ENCODE measurements at places on chromosomes 7 and 10.

DNA sequence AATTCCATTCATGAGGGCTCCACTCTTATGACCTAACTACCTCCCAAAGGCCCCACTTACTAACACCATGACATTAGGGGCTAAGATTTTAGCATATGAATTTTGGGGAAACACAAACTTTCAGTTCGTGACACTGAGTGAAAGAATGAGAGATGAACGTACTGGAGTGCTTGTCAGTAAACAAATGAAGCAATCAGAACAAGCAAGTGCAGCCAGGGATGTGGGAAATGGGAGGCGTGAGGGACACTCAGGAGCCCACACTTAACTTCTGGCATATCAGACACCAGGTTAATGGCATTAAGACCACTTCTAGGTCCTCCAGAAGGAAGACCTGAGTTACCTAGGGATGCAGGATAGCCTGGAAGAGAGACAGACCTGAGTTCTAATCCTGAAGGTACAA, 2.3 kb upstream of the MDFIC start:
- DNase-seq: no peak

DNA sequence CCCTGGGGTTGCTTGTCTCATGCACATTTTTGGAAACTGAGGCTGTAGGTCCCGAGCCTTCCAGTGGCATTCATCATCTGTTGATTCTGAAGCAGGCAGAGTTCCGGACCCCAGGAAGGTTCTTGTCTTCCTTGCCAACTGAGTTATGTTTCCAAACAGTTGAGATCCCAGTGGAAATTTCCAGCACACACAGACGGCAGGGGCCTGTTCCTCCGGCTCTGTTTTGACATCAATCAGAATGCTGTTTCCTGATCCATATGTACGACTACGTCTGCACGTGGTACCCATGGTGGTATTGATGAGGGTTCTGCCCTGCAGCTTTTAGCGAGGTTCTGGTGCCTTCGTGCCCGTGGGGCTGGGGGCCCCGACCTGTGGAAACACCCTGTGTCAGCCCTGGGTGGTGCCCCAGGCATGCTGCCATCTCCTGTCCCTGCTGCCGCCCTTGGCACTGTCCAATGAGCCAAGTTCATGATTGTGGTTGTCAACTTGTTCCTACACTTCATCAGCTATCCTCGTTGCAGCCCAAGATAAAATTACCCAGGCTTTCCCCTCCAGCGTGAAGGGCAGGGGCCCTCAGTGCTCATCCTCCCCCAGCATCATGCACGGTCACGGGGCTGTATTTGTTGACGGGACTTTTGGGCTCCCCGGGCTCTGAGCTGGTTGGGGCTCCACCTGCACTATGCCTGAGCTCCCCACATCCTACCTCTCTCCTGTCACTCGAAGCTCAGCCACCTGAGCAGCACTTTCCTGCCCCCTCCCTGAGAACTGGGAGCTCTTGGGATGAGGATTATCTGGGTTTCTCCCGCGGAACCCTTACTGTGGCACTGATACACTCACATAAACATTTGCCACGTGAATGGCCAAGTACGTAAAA, 7.8 kb upstream of the DPYSL4 start:
- no peak for DNase-seq

- DNase-seq: no peak
Observed at GRCh38 chr7:135290594-135290993, 57.0 kb downstream of the STRA8 start.

DNA sequence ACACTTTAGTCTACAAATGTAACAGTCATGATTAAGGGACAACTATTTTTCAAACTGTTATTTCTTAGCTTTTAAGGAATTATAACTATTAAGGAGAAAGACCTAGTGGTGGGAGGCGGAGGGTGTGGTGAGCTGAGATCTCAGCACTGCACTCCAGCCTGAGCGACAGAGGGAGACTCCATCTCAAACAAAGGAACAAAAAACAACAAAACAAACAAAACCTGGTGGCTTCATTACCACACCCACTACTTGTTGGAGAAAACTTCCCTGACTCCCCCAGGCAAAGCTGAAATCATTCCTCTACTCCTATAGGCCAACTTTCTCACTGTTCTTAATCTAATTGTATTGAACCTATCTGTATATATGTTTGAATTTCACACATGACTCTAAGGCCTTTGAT, 3.2 kb downstream of the POLR1F start:
- DNase-seq: no peak

DNA sequence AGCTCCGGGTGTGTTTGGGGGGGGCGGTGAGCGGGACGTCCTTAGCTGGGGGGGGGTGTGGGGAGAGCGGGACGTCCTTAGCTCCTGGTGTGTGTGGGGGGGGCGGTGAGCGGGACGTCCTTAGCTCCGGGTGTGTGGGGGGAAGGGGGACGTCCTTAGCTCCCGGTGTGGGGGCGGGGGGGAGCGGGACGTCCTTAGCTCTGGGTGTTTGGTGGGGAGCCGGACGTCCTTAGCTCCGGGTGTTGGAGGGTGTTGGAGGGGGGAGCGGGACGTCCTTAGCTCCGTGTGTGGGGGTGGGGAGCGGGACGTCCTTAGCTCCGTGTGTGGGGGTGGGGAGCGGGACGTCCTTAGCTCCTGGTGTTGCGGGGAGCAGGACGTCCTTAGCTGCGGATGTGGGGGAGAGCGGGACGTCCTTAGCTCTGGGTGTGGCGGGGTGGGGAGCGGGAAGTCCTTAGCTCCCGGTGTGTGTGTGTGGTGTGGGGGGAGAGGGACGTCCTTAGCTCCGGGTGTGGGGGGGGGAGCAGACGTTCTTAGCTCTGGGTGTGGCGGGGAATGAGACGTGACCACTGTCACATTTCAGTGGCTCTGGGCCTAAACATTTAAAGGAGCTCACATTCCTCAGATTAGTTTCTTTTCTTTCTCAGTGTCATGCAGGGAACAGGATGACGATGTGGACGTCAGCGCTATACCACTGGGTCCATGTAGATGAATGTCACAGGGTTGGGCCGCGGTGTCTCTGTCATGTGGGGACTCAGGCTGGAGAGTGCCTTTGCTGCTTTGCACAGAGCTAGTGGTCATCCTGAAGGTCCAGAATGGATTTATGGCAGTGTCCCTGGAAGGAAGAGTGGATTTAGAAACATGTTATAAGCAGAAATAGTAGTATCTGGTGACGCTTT, 7.5 kb downstream of the DYNC2I1 start:
- DNase-seq: peak; percentile 89

GRCh38 chr10:62512732-62513475, 138.7 kb downstream of the ZNF365 start:
- peak; percentile 40 for DNase-seq
